ENCODE measurements at places on chromosomes 12 and 14.

DNA sequence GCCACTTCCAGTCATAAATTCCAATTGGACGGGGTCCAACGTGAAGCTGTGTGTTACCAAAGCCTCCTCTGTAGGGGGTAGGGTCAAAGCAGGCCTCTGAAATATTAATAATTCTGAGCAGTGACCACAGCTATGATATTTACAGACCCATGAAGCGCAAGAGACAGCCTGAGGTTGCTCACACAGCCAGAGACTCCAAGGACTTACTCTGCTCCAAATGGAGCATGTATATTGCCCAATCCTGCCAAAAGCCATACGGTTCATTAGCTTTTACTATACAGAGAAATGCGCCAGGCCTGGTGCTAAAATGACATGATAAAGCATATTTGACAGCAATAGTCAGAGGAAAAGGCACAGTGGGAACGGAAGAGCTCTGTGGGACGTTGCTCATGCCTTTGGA, 151.3 kb downstream of the PAH start:
- DNase-seq, result no peak

- no peak for DNase-seq
Observed at GRCh38 chr14:91223028-91223783, 21.3 kb downstream of the GPR68 start.

DNA sequence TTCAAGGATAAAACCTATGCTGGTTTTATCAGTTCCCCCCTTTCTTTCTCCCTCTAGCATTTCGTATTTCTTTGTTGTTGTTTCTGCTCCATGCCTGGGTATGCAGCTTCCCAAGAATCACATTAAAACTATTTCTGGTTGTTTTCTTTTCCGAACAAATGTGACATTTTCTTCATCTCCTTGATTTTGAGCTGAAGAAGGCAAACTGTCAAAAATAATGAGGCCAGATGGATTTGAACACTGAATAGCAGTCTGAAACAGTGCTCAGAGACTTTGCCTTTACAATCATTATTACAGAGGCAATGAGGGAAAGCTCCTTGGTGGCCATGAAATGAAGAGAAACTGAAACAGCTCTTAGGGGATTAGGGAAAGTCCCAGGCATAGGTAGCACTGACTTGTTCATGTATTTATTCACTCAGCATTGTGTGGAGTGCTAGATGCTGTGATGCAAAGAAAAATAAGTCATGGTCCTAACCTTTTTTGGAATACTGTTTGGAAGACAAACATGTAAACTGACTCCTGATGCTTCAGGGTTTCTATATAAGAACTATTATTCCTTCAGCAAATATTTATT, 319.5 kb downstream of the FUT8 start:
- DNase-seq, result no peak

- no peak for DNase-seq
Observed at GRCh38 chr14:100303925-100304324, 2.3 kb downstream of the SLC25A29 start.

- DNase-seq, result no peak
Observed at GRCh38 chr12:19298836-19299605, 140.3 kb upstream of the AEBP2 start.

DNA sequence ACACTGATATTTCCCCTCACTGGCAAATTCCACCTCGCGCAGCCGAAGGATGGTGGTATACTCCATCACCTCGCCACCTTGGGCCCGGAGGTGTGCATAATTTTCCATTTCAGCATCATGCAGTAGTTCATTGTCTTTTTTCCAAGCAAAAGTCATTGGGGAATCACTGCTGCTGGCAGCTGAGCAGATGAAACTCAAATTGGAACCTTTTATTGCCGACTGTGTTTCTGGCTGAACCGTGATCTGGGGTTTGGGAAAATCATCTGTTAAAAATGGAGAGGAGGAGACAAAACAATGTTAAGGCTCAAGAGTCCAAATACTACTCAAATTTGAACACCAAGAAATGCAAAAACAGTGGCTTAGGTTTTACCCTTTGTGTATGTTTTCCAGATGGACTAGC, 39.7 kb downstream of the LRIG3 start:
- no peak for DNase-seq

GRCh38 chr12:24775073-24775472, 173.8 kb downstream of the BCAT1 start:
- DNase-seq, result no peak

- DNase-seq, result no peak
Observed at GRCh38 chr14:61569308-61569707, 126.0 kb upstream of the HIF1A start.

- DNase-seq, result no peak
Observed at GRCh38 chr12:27958675-27959074, 13.9 kb downstream of the PTHLH start.

DNA sequence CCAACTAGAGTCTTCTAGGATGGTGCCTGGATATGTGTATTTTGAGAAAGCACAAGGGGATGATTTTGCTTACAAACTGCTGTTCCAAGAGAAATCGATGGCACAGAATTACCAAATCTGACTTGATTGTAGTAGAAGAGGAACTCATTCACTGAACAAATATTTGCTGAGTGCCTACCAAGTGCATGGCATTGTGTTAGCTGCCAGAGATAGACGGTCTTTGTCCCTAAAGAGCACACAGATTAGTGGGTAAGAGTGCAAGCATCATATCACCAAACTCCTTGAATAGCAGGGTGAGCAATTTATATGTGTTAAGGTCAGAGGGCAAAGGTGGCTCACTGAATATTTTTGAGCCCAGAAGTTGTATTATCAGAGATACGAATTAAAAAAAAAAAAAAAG, 3.5 kb upstream of the FOXN3 start:
- no peak for DNase-seq

GRCh38 chr14:72472845-72473244, 421.1 kb downstream of the DPF3 start:
- no peak for DNase-seq

- no peak for DNase-seq
Observed at GRCh38 chr12:79115743-79116142, 251.2 kb downstream of the SYT1 start.

DNA sequence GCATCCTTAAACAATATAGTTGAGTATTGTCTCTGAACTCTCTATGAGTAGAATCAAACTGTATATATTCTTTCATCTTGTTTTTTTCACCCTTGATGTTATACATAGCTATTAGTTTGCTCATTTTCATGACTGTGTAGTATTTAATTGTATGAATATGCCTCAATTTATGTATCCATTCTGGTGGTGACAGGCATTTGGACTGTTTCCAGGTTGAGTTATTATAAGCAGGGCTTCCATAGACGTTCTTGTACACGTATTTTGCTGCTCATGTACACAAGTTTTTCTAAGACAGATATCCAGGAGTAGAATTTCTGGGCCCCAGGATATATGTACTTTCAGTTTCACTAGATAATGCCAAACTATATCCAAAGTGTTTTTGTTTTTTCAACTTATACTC, 211.4 kb downstream of the NTF3 start:
- DNase-seq, result no peak

Measured in kidney (tissue), 22 donors.